HS-27A (cell line): ENCODE measurements at places on chromosomes 12 and 14.

GRCh38 chr14:64767215-64767964 is 63.2 kb downstream of the PLEKHG3 start:
- DNase-seq, result no peak

- no peak for DNase-seq
Measured at GRCh38 chr14:105119408-105120025, 49.1 kb downstream of the JAG2 start.

GRCh38 chr12:46209170-46209569 is 59.7 kb downstream of the SLC38A1 start:
- no peak for DNase-seq

DNA sequence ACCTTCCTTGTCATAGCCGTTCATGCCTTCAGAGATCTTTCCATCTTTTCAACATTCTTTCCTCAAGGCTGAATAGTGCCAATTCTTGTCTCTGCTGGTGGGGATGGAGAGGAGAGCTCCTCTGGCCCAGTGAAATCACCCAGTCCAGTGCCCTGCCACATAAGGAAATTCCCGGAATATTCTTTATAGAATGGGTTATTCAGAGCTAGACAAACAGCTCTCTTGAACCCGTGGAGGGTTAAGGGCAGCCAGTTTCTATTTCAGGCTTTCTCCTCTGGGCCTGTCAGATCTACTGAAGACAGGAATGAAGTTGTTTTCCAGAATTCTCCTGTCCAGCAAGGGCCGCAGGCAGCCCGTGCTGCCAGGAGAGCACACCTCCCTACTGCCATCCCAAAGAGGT is 8.1 kb upstream of the NRIP2 start:
- no peak for DNase-seq

GRCh38 chr12:80837342-80837978 is 100.3 kb downstream of the LIN7A start:
- DNase-seq, result peak; percentile 17

GRCh38 chr12:43402436-43402835 is 149.6 kb downstream of the ADAMTS20 start:
- no peak for DNase-seq

DNA sequence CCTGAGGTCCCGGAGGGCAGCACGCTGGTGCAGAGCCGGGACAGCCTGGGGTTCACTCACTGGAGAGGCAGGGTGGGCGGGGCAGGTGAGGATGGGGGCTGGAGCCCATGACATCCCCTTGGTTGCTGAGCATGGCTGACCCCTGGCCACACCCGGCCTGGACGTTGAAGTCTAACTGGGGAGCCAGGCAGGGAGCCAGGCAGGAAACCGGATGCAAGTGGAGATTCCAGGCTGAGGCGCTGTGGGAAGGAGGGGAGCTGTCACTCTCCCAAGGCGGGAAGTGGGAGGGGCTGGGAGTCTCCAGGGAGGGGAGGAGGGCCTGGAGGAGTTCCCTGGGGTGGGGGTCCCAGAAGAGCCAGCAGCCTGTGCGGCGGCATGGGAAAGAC is 7.7 kb upstream of the INF2 start:
- DNase-seq, result peak; percentile 73

DNA sequence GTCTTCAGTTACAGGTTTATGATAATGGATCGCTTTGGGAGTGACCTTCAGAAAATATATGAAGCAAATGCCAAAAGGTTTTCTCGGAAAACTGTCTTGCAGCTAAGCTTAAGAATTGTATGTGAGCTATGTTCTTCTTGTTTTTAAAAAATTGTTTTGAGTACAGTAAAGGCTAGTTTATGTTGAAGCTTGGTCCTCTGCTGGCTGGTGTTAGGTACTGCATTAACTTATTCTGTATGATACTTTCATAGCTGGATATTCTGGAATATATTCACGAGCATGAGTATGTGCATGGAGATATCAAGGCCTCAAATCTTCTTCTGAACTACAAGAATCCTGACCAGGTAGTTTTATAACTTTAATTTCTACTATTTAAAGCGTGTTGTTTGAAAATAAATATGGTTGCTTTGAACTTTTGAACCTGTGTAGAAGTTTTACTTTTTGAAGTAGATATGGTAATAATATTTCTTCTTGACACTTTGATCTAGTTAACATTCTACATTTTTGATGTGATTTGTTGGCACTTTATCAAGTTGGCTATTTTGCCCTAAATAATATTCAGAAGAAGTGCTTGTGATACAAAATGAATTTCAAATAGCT is 55.7 kb downstream of the VRK1 start:
- no peak for DNase-seq
